Activated T-helper 1 cell treated with anti-CD3 and anti-CD28 coated beads, Interleukin-12 subunit alpha, Interleukin-12 subunit beta, Interleukin-2, Interleukin-4 antibody, amounts not matched to agents 30 ng/mL and 10 ng/mL and 1 ng/mL, durations not matched to agents 14 hours and 24 hours and 36 hours (primary cell): ENCODE measurements at places on chromosomes 4 and X. TPM values are rescaled to one million over a fixed set of nuclear protein-coding genes. Genes with fewer than 3 reads are reported as not detected.

Gene RPS6KA6
- not detected in 2 replicates for total RNA-seq

GRCh38 chrX:151031391-151031975 lies 48.3 kb downstream of the HMGB3 start:
- no peak for DNase-seq

Gene TRO
- total RNA-seq = 0.78 and 1.3 TPM in 2 replicates

- DNase-seq = no peak
Observed at GRCh38 chr4:55499495-55499894, 47.2 kb downstream of the CLOCK start.

DNA sequence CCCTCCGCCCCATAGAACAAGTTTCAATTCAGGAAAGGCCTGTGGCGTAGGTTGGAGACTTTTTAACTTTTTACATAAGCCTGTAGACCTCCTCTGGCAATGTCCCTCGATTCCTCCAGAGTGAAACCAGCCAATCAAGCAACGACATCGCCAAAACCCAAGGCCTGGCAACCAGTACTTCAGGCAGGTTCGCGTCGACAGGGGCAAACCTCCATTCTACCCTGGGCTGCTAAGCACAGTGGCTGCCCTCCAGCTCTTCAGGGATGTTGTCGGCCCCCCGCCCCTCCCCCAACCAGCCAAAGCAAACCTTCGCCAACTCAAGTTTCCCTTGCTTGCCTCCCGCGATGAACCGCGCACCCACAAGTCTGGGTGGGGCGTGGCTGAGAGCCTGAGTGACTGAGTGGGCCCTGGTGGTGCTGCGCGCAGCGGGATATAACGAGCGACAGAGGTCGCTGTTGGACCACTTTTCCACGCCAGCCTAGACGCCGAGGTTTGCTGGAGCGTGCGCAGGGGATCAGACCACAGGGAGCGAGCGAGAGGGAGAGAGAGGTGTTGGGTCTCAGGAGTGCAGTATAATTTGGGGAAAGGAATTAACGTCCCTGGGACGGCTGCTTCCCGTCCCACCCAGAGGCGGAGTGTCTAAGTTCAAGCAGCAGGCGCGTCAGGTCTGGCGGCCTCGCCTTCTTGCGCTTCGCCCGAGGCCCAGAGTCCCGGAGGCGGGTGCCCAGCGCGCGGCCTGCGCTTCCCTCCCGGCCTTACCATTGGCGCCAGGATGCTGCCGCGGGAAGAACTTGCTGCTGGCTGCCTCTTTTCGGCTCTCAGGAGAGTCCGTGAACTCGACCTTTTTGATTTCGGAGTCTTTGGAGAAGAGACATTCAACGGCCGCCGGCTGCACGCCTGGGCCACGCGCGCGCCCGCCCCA lies 9.0 kb upstream of the PITX2 start:
- DNase-seq = no peak

GRCh38 chrX:10171249-10171648 lies 14.5 kb downstream of the CLCN4 start:
- DNase-seq = no peak

Gene ANXA10
- not detected in 2 replicates for total RNA-seq

Gene CXCL6
- total RNA-seq = not detected in 2 replicates

Gene MUC7
- not detected in 2 replicates for total RNA-seq

Gene RPL9
- 1,540 and 1,586 TPM in 2 replicates for total RNA-seq

Gene MAGEA10
- total RNA-seq = not detected in 2 replicates

DNA sequence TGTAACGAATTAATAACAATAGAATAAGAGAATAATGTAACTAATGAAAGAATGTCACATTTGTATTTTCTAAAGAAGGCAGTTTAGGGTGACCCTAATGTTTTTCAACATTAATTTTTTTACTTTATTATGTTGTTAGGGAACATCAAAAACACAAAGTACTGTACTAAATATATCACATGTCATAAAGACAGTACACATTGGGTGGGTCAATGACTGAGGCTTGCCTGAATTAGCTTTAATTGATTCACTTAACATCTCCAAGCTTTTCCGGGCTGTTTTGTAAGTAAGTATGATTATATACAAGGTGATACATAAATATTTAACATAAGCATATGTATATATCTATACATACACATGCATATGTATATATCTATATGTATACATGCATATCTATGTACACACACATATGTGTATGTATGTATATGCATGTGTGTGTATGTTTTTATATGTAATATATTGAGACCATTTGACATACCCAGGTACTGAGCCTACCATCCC lies 43.4 kb upstream of the KLF3 start:
- DNase-seq = no peak

- no peak for DNase-seq
Observed at GRCh38 chr4:128589384-128589965, 220.0 kb upstream of the JADE1 start.

Gene NSG1
- total RNA-seq = 0.18 and 0.27 TPM in 2 replicates
